ENCODE measurements at places on chromosomes 4 and X. TPM values are rescaled to one million over a fixed set of nuclear protein-coding genes. Genes with fewer than 3 reads are reported as not detected.

The P2RY4 gene
- 1.9 TPM for total RNA-seq

The SOX3 gene
- not detected for total RNA-seq

The ANK2 gene
- 7.4 TPM for total RNA-seq

The OTUD6A gene
- not detected for total RNA-seq

The FHIP1A gene
- 32.1 TPM for total RNA-seq

- no peak for DNase-seq
These were observed 6.3 kb downstream of the SLC39A8 start for GRCh38 chr4:102339018-102339417.

- no peak for DNase-seq
These were observed 18.0 kb upstream of the MND1 start for GRCh38 chr4:153326513-153326912.

DNA sequence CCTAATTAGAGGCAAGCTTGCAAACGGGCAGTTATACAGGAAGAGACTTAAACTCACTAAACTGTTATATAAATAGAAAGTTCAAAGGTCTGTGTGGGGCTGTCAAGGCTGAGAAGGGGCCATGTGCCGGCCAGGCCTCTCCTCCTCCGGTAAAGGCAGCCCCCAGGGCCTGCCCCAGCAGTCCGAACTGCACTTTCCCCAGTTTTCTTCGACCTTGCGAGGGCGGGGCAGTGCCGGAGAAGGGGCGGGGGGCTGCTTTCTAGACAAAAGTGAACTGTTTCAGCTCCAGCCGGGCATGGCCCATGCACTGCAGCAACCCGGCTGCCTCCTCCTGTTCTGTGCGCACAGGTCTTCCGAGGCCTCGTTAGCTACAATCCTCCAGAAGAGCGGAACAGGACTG, 4.1 kb downstream of the AFF2 start:
- DNase-seq, result no peak

- DNase-seq, result peak; percentile 69
These were observed at the start of gene SPINK2 for GRCh38 chr4:56821381-56822243. Gene SPINK2, minus strand, starts transcription at chr4:56821701. Its CDS starts 39 bp downstream, at chr4:56821662.

- no peak for DNase-seq
These were observed 4.7 kb downstream of the TMSB4X start for GRCh38 chrX:12979616-12980015.

DNA sequence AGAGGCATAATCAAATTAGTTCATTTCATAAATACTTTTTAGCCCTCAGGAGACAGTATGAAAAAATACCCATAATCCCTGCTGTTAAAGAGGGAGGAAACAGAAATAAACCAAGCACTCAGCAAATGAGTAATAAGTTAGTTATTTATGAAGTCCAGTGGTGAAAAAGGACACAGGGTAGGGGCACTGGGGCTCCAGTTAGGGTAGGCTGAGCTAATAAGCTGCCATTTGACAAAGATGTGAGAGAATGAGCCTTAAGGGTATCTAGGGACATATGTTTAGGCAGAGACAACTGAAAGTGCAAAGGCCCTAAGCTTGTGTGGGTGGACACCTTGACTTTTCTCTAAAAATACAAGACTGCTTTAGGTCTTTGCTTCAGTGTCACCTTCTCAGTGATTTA, 94.4 kb downstream of the IL15 start:
- DNase-seq, result no peak

All from left colon (tissue), 2 donors.